CD4-positive, alpha-beta T cell treated with Interferon gamma for 1 hour (primary cell): ENCODE measurements at places on chromosomes 4 and X.

- no peak for DNase-seq
Observed at GRCh38 chr4:175953960-175954521, 111.6 kb upstream of the WDR17 start.

GRCh38 chrX:39814391-39814790 lies 283.4 kb downstream of the BCOR start:
- peak; percentile 26 for DNase-seq

DNA sequence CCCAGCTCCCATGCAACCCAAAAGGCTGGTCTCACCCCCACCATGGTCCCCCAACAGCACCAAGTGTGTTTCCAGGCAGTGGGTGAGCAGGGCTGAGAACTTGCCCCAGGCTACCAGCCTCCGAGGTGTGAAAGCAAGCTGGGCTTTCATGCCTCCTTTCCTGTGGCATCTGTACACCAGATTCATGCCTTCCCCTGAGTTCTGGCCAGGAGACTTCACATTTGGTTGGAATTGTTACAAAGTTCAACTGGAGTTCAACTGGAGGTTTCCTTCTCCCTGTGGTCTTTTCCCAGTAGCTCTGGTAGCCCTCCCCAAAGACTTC lies 77.6 kb upstream of the RAB40AL start:
- DNase-seq = no peak

GRCh38 chr4:125187226-125188176 lies 127.3 kb upstream of the FAT4 start:
- no peak for DNase-seq

DNA sequence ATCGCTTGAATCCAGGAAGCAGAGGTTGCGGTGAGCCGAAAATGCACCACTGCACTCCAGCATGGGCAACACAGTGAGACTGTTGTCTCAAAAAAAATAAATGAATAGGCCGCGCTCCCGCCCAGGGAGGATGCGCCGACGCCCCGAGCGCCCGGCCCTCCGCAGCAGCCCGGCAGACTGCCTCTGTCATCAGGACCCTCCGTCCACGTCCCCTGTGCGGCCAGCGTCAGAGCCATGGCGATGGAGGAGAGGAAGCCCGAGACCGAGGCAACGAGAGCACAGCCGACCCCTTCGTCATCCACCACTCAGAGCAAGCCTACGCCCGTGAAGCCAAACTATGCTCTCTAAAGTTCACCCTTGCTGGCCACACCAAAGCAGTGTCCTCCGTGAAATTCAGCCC lies 21.4 kb downstream of the LIAS start:
- DNase-seq = no peak

DNA sequence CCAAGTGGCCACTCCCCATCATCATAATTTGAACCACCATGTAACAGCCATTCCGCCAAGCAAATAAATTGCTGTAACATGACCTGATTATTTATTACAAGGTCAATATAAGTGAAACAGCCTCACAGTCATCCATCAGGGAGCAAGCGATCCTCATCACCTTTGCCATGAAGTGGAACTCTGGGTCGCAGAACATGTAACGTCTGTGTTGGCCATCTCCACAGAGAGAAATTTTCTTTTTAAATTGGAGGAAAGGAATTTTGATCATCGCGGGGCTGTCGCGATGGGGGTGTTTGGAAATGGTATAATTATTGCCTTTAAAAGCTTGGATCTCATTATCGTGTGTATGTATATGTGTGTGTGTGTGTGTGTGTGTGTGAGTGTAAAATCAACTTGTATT lies 90.2 kb downstream of the SHOX start:
- no peak for DNase-seq

GRCh38 chrX:146433771-146434170 lies 375.8 kb upstream of the CXorf51B start:
- no peak for DNase-seq

DNA sequence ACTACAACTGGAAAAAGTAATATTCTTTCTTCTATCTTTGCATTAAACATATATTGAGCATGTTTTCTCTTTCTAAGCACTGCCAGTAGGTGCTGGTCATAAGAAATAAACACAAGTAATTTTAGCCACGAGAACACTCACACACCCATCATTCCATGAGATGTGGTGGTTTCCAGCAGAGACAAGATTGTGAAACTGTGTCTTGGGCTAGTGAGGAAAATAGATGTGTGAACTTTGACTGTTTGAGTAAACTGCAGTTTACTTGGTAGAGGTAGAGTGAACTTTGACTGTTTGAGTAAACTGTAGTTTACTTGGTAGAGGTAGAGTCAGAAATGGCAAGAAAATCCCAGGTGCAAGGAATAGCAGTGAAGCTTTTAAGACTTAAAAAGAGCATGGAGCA lies 300.9 kb upstream of the HS3ST1 start:
- no peak for DNase-seq

- DNase-seq = no peak
Observed at GRCh38 chr4:185554365-185555126, 19.2 kb upstream of the PDLIM3 start.

DNA sequence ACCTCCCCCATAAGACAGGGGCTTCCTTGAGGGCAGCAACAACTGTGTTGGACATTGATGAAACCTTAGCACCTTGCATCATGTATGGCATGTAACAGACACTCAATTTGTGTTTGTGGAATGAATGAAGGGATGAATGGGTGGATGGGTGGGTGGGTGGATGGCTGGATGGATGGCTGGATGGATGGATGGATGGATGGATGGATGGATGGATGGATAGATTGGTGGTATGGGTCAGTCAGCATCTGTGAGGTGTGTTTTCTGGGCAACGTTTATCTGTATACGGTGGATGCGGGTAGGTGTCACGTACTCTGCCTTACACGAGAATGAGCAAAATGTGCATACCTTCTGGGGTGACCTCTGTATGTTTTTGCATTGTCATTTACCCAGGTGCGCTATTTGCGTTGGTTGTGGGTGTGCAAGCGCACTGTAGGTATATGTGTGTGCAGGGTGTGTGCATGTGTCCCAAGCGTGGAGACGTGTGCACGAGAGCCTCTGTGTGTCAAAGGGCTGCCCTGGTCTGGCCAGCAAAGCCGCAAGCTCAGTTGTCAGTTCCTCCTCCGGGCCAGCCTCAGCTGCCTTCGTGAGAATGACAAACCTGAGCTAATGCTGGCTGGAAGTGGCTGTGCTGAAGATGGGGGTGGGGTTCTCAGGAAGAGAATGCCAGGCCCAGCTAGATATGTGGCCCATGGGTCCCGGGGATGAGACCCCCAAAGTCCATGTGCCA lies 26.5 kb downstream of the ELF4 start:
- DNase-seq = peak; percentile 42

DNA sequence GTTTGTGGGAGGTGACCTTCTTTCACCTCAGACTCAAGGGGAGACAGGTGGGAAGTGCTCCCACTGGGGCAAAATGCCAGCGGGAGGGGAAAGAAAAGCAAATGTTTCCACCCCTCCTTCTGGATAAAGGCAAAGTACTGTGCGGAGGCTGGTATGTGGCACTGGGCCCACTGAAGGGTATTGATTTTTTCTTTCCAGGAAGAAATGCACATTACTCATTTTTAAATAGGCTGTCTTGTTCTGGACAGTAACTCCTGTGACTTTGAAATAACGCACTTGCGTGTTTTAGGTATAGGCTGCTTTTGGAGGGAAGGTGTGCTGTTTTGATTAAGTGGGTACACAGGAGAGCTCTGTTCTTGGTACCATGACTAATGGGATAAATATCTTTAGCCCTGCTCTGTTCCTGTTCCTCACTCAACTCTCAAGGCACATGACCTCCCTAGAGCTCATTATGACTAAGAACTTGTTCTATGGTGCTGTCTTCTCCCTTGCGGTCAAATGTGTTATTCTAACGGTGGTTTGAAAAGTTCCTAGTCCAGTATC lies 40.7 kb upstream of the MBTPS2 start:
- no peak for DNase-seq

GRCh38 chr4:8651661-8652180 lies 59.2 kb downstream of the CPZ start:
- DNase-seq = no peak

DNA sequence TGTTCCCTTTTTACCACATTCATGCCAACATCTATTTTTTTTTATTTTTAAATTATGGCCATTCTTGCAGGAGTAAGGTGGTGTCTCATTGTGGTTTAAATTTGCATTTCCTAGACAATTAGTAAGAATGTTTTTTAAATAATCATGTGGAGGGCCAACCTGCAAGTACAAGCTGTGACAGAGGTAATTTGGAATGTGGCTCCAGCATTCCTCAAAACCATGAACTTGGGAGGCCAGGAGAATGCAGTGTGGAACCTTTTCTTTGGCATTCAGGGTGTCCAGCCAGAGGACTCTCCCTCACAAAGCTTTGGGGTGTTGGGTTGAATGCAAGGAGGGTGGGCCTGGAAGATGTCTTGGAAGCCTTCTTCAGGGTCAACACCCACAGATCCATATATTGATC lies 7.3 kb upstream of the TMEM185A start:
- no peak for DNase-seq

DNA sequence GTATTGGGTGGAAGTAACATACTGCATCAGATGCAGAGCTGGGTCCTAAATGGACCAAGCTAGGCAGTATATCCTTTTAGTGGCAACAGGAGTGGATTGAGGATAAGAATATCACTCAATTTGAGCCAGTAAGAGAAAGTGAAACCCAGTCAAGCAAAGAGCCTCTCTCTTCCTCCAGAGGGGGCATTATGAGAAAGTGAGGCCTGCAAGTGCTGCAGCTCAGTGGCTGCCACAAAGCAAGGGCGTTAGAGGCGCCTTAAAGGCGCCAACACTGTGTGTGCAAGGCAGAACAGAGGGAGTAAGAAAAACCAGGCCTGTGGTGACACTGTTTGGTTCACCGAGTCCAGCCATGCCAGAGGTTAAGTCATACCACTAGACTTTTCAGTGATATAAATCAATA lies 17.5 kb downstream of the STX18 start:
- DNase-seq = peak; percentile 38

DNA sequence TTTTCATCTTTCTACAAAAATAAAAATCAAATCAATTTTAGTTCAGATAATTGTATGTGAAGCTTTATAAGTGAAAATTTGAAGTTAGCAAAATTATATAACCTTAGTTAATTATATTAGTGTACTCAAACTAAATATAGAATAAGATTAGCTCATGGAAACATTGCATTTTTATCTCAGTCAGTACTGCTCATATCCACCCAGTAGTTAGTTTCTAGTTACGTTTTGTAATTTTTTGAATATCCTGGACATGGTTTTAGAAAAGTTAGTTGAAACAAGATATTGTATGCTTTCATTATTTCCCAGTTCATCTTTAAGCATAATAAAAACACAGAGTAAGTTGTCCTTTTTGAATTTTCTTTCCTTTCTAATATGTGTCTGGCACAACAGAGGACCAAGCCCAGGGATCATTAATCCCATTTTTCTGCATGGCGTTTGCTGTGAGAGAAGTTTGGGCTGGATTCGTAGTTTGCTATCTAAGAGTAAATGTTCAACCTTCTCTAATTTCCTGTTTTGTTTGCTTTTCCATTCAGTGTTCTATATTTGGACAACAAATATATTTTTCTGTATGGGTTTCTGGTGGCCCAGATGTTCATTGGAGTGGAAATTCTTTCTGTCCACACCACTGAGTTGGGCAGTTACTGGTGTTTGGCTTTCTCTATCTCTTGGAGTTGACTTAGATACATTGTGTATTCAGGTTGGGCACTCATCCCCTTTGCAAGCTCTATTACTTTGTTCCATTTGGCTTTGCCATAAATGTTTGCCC lies 12.1 kb downstream of the TBL1X start:
- no peak for DNase-seq

DNA sequence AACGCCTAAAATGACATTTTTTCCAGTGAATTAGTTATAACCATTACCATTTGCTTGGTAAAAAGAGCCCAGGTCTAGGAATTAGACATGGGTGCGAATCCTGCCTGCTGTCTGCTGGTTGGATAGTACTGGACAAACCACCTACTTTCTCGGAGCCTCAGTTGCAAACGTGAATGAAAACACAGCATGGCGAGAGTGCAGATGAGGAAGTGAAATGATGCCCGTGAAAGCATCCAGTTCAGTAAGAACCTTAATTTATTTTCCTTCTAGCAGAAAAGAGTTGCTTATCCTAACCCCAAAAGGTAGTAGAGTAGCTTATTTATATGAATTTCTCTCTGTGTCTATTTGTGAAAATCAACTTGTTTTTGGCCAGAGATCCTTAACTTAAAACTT lies 171.4 kb upstream of the GALNT7 start:
- DNase-seq = no peak

DNA sequence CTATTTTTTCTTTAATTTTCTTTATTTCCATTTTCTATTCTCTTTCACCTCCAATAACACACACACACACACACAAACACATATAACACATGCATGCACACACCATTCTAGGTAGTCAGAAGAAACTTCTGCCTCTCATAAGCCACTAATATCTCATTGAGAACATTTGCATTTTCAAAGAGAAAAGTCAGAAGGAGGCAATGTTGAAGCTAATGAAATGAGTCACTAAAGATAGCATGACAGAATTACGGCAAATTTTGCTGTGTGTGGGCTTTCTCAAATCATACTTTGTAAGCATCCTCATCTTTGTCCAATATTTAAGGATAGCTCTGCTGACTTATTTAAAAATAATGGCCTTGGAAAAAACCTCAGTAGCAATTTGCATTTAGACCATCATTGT lies 291.3 kb downstream of the GUCY2F start:
- DNase-seq = no peak

DNA sequence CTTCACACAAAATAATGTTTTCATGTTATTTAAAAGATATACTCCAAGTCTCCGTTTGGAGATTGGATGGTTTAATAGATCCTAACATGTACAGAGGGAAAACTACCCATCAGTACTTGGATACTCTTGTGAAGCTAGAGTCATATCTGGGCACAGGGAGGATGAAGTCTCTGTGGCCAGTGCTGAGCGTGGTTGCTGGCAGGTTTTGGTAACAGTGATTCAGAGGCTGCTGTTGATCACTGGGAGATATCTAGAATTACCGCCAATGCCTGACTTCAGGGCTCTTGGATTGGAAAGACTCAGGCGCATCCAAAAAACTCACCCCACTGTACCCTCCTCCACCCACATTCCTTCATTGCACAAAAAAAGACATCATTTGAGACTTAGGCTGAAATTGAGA lies 107.2 kb upstream of the PGRMC2 start:
- DNase-seq = no peak

DNA sequence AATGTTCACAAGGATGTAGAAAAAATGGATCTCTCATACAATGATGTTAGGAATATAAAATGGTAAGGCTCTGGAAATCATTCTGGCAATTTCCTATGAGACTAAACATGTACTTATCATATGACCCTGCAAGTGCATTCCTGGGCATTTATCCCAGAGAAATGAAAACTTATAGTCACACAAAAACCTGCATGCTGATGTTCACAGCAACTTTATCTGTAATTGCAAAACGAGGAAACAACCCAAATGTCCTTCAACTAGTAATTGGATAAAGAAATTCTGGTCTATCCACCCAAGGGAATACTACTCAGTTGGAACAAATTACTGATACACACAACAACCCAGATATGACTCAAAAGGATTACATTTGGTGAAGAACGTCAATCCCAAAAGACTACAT lies 14.5 kb downstream of the ZCCHC18 start:
- no peak for DNase-seq

GRCh38 chrX:149487292-149487691 lies 17.8 kb downstream of the IDS start:
- DNase-seq = no peak

- DNase-seq = no peak
Observed at GRCh38 chr4:48175806-48176205, 41.8 kb upstream of the TXK start.

GRCh38 chr4:7554905-7555304 lies 120.2 kb upstream of the PSAPL1 start:
- DNase-seq = no peak
